A549 treated with AZD2906 at 1 μM for 4 hours (cell line): ENCODE measurements at places on chromosomes 16 and 17. TPM values are rescaled to one million over a fixed set of nuclear protein-coding genes. Genes with fewer than 3 reads are reported as not detected.

LDHD gene
- 0.29 to 0.98 TPM (median 0.82 TPM) in 5 replicates for total RNA-seq

CFAP97D1 gene
- total RNA-seq: 0.01 to 0.03 TPM (median 0.02 TPM) in 3 of 5 replicates, not detected in the others

ELMO3 gene
- 0.80 to 1.7 TPM (median 1.5 TPM) in 5 replicates for total RNA-seq

FOXN1 gene
- 0.02 to 0.07 TPM (median 0.03 TPM) in 3 of 5 replicates, not detected in the others for total RNA-seq

MRPL38 gene
- 98.3 to 124 TPM (median 117 TPM) in 5 replicates for total RNA-seq

SLC4A1 gene
- not detected in 5 replicates for total RNA-seq

ENPP7 gene
- not detected in 5 replicates for total RNA-seq

TSR1 gene
- total RNA-seq: 51.6 to 73.5 TPM (median 55.4 TPM) in 5 replicates

ABR gene
- total RNA-seq: 119 to 138 TPM (median 128 TPM) in 5 replicates

SLC6A4 gene
- total RNA-seq: 0.07 to 0.08 TPM (median 0.07 TPM) in 3 of 5 replicates, not detected in the others

KCNH4 gene
- 0.18 to 0.36 TPM (median 0.31 TPM) in 5 replicates for total RNA-seq

ASIC2 gene
- total RNA-seq: 1.2 to 1.8 TPM (median 1.5 TPM) in 5 replicates

HEATR9 gene
- total RNA-seq: not detected in 5 replicates

SHPK gene
- total RNA-seq: 13.7 to 16.9 TPM (median 15.1 TPM) in 5 replicates

HIC1 gene
- 0.64 to 1.8 TPM (median 1.5 TPM) in 5 replicates for total RNA-seq

GAN gene
- total RNA-seq: 2.2 to 2.9 TPM (median 2.3 TPM) in 5 replicates

ALOX12B gene
- total RNA-seq: 1.1 to 1.5 TPM (median 1.4 TPM) in 5 replicates

CACNB1 gene
- total RNA-seq: 4.4 to 6.8 TPM (median 6.2 TPM) in 5 replicates

CDT1 gene
- total RNA-seq: 28.6 to 34.7 TPM (median 33.6 TPM) in 5 replicates

DNAH9 gene
- 0.13 to 0.22 TPM in 2 of 5 replicates, not detected in the others for total RNA-seq

MILR1 gene
- 1.3 to 2.1 TPM (median 1.5 TPM) in 5 replicates for total RNA-seq

USH1G gene
- 0.06 to 0.13 TPM (median 0.11 TPM) in 5 replicates for total RNA-seq

NAE1 gene
- 57.8 to 69.8 TPM (median 59.6 TPM) in 5 replicates for total RNA-seq

NECAB2 gene
- total RNA-seq: 1.4 to 3.0 TPM (median 2.6 TPM) in 5 replicates
